ENCODE measurements at places on chromosomes 1 and 21. TPM values are rescaled to one million over a fixed set of nuclear protein-coding genes. Genes with fewer than 3 reads are reported as not detected.

DNA sequence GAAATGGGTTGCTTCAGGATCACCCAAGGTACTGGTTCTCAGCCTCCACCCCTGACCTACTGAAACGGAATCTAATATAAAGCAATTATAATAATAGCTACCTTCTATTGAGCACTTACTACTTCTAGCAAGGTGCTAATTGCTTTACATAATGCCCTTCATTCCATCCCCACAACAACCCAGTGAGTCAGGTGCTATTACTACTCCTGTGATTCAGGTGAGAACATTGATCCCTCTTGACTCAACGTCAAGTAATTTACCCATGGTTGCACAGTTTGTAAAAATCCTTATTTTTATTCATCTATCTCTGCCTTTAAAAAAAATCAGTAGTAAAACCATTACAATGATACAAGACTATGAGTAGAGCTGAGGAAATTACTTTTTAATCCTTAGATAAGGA lies 85.2 kb downstream of the UCHL5 start:
- no peaks in the 10 kb centered on the region for H3K27me3 ChIP-seq
- DNase-seq: no peak
- H3K27ac ChIP-seq: no peak overlapping the region
- H3K4me3 ChIP-seq: no peak overlapping the region

DNA sequence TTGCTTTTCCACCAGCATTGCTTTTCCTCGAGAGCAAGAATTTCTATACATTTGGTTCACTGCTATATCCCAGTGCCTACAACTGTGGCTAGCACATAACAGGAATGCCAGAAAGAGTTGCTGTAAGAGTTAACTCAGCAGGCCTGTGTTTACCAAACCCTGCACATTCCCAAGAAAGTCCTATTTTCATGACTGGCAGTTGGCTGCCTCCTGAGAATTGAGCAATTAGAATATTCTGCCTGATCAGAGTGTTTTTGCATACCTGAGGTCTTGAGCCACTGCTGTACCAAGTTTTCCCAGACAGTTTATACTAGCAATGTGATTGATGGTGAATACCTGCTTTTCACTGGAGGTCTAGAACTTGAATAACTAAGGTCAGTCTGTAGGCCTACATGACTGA lies 2.7 kb upstream of the GNPAT start:
- no peaks in the 10 kb centered on the region for H3K27me3 ChIP-seq
- no peak for DNase-seq

DNA sequence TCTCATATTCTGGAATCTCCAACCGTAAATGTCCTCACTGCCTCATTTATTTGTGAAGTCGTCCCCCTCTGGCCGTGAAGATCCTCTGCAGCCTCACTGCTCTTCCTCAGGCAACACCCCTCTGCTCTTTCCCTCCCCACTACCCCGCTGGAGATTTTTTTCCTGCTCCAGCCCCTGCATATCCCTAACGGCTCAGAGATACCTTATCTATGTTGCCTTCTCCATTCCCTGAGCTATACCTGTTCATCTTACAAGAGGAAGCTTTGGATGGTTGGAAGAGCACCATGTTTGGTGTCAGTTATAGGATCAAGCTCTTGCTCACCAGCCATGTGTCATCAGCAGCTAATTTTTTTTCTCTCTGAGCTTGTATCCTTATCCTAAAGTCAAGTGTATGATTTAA lies 26.4 kb downstream of the LRRC8B start:
- no peaks in the 10 kb centered on the region for H3K36me3 ChIP-seq
- H3K4me1 ChIP-seq: no peaks in the 10 kb centered on the region
- no peak overlapping the region for H3K4me3 ChIP-seq
- no peaks in the 10 kb centered on the region for H3K27me3 ChIP-seq

DNA sequence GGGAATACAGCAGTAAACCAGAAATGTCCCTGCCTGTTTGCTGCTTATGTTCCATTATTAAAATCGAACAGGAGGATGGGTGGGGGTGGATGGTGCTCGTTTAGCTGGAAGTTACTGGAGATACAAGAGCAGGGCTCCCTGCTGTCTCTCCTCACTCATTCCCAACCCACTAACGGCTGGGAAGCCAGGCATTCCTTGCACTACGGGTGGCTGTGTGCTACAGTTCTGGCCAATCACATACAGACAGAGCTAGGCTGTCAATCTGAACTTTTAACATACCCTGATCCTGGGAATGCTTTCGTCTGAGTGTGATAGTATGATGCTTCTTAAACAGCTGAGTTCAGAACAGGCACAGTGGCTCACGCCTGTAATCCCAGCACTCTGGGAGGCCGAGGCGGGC lies 7.0 kb downstream of the SIPA1L2 start:
- no peaks in the 10 kb centered on the region for H3K36me3 ChIP-seq
- no peaks in the 10 kb centered on the region for H3K27me3 ChIP-seq
- H3K27ac ChIP-seq: no peak overlapping the region
- DNase-seq: no peak

GPR157 gene
- 7.9 TPM for total RNA-seq

LCE2B gene
- total RNA-seq: not detected

All from aorta (tissue), 5 donors.